ENCODE measurements at places on chromosomes 7 and 10. TPM values are rescaled to one million over a fixed set of nuclear protein-coding genes. Genes with fewer than 3 reads are reported as not detected.

- no peak for DNase-seq
These were observed 136.4 kb downstream of the CDC14C start for GRCh38 chr7:49060743-49061142.

The DYDC2 gene
- not detected for total RNA-seq

The PTPRN2 gene
- 0.51 TPM for total RNA-seq

GRCh38 chr7:104643587-104644217 is 315.3 kb downstream of the LHFPL3 start:
- no peak for DNase-seq

GRCh38 chr7:4006687-4007086 is 675.4 kb upstream of the FOXK1 start:
- DNase-seq, result no peak

DNA sequence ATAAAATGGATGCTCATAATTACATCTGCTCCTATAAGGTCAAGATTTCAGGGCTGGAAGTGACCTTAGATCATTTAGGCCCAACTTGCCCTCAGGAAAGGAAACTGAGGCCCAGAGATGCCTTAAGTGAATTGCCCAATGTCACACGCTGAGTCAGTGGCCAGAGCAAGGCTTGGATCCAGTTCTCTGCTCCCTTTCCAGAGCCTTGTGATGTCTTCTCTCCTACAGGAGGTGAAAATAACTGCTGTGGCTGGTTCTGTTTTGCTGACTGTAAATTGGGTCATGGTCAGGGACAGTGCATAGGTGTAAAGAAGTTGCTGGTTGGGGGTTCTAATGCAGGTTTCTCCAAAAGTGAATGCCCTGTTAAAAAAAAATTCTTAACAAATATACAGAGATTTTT is 91.3 kb downstream of the TCF7L2 start:
- DNase-seq, result no peak

- DNase-seq, result no peak
These were observed 46.3 kb upstream of the ELMO1 start for GRCh38 chr7:37494926-37495325.

DNA sequence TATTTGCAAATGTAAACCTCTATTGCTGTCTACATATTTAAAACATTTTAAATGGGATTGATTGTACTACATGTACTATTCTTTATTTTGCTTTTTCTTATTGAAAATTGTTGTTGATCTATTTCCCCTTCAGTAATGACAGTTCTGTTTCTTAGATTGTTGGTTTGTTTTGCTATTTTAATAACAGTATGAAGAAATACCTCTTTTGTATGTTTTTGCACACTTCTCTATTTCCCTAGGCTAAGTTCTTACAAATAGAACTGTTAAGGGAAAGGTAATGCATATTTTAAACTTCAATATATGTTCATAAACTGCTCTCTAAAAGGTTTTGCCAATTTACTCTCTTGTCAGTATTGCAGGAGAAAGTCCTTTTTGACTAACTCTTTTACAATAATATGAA is 195.0 kb upstream of the PRPS1L1 start:
- DNase-seq, result no peak

GRCh38 chr10:33635967-33636515 is 301.6 kb upstream of the NRP1 start:
- no peak for DNase-seq

The SEC31B gene
- total RNA-seq, result 47.2 TPM

The SDHAF3 gene
- total RNA-seq, result 24.5 TPM

- no peak for DNase-seq
These were observed 48.9 kb upstream of the PFKFB3 start for GRCh38 chr10:6153845-6154244.

DNA sequence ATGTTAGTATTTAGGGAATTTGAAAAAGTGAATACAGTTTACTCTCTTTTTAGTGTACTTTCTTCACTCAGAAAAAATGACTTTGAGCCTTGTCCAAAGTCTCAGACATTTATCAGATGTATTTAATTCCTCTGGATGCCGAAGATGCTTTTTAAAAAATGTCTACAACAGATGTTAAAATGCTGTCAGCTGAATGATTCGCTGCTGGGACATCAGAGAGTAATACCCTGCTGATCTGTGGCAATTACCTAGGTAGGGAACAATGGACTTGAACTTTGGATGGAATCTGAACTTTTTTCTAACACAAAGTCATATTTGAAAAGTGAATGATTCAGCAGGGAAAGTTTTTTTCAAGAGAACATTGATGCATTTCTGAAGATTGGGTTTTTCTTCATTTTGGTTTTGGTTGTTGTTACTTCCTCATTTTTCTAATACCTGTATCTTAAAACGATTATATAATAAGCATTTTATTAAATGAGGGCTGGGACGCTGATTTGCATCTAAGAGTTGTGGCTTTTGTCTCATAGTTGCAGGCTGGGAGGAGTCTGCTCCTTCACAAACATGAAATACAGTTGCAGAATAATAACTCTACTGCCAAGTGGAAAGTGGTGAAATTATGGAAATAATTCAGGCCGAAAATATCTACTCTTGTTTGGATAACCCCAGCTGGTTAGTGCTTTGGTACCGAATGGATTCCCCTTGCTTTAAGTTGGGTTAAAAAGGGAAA is 98.0 kb downstream of the SPAG6 start:
- DNase-seq, result no peak

- DNase-seq, result peak; percentile 72
These were observed 42.9 kb upstream of the BHLHA15 start for GRCh38 chr7:98168181-98168903.

DNA sequence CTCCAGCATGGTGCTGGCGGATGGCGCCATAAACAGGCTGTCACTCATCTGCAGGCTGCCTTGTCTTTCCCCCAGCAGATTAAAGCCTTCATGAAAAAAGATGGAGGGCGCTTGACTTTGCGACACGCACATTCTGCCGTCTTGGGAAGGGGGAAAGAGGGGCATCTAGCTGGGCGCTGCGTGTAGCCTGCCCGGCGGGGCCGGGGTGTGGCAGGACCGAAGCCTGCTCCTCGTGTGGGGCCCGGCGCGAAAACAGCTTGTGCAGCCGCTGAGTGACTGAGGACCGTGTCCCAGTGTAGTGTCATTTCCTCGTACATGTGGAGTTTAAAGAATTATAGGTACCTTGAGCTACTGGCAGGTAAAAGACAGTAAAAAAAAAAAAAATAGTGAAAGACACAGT is 97.9 kb downstream of the MGMT start:
- no peak for DNase-seq

- DNase-seq, result peak; percentile 30
These were observed 994 bp upstream of the CYP51A1 start for GRCh38 chr7:92135052-92135889.

The VGF gene
- not detected for total RNA-seq

- DNase-seq, result no peak
These were observed 34.5 kb downstream of the RTKN2 start for GRCh38 chr10:62234077-62234605.

DNA sequence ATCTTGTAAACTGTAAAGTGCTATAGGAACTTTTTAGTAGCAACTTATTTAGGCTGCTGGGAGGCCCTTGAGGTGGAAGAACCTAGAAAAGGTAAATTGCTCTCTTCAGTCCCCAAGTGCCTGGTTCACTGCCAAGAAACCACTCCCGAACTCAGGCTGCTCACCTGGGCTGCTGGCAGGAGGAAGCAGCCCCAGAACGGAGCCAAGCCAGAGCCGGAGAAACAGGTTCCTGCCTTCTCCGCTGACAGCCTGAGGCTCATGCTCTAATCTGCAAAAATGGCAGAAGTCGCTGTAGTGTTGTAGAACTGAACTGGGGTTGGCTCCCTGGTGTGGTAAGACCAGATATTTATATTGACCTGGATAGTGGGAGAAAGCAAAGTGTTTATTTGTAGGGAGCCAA is 136.0 kb downstream of the CUL2 start:
- DNase-seq, result no peak

The RELN gene
- total RNA-seq, result not detected

DNA sequence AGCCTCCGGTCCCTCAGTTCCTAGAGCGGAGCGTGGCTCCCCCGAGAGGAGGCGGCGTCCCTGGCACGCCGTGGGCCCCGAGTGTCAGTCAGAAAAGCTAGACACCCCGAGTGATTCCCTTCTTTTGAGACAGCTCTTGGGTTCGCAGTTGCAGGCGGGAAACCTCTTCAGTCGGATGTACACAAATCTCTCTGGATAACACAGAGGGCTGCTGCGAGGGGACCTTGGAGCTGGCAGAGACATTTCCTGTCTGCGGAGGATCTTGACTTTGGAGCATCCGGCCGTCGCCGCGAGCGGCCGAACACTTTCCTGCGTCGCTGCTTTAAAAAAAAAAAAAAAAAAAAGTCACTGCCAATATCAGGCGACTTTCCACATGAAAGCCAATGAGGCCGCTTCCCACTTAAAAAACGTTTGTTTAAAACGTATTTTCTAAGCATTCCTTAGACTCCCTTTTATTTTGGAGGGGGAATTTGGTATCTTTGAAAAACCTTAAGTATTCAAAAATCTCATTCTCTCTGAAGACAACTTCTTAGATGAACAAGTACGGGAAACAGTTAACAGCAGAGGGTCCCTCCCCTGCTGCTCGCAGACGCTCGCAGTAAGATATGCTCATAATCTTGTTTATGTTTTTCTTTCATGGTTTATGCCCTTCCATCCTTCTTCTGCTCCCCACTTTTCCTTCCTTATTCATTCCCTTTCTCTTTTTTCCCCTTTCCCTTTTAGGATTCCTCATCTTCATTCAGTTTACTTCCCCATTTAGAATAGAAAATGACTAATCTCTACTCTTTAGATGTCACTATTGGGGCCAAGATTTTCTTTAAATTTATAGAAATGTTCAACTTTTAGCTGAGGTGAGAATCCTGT is 10.0 kb downstream of the HHEX start:
- peak; percentile 51 for DNase-seq

GRCh38 chr10:102599565-102600327 is 44.5 kb upstream of the TRIM8 start:
- DNase-seq, result no peak

DNA sequence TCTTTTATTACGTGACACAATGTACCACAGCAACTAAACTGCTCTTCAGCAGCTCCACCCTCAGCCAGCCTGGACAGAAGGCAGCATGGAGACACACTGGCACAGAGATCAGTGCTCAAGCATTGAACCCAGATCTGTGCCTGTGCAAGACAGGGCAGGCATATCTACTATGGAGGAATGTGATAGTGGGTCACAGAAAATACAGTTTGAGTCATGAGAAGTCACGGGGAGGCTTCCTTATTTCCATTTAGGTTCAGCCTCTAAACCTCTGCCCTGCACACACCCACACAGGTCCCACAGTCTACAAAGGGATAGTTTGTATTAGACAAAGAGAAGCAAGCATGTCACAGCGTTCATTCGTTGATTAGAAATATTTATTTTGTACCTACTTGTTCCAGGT is 187.4 kb upstream of the AGR3 start:
- no peak for DNase-seq

The HABP2 gene
- not detected for total RNA-seq
